Mononuclear cell (primary cell): ENCODE measurements at places on chromosomes 2 and 18. TPM values are rescaled to one million over a fixed set of nuclear protein-coding genes. Genes with fewer than 3 reads are reported as not detected.

Gene REG1B
- total RNA-seq, result not detected

Gene FABP1
- total RNA-seq, result not detected

Gene GPR75
- total RNA-seq, result 3.3 TPM

Gene FHOD3
- total RNA-seq, result not detected

Gene C2orf72
- not detected for total RNA-seq

Gene MALL
- total RNA-seq, result 0.21 TPM

Gene ARHGAP28
- not detected for total RNA-seq

Gene NPAS2
- 2.4 TPM for total RNA-seq

Gene MATN3
- total RNA-seq, result not detected

Gene AP1S3
- total RNA-seq, result 5.4 TPM

Gene INPP5D
- 122 TPM for total RNA-seq

Gene NT5C1B
- total RNA-seq, result not detected

Gene MYOM1
- 0.94 TPM for total RNA-seq

Gene LRRC30
- total RNA-seq, result not detected

Gene TGFA
- 0.63 TPM for total RNA-seq

Gene CYRIA
- 63.3 TPM for total RNA-seq

Gene ARHGAP25
- total RNA-seq, result 28.2 TPM

Gene SULT1C4
- 0.21 TPM for total RNA-seq

Gene RAX
- total RNA-seq, result not detected

Gene SESTD1
- 20.1 TPM for total RNA-seq

Gene OSBPL1A
- 4.2 TPM for total RNA-seq

Gene CD28
- total RNA-seq, result 85.3 TPM

Gene PRKAG3
- not detected for total RNA-seq

Gene OSGEPL1
- total RNA-seq, result 7.5 TPM
